Naive B cell (primary cell): ENCODE measurements at places on chromosomes 12 and 14.
A peak's percentile ranks its signal among the peaks of the same experiment; 100 is the strongest.

- DNase-seq, result no peak
Measured at GRCh38 chr12:93970900-93971688, 177.3 kb upstream of the PLXNC1 start.

DNA sequence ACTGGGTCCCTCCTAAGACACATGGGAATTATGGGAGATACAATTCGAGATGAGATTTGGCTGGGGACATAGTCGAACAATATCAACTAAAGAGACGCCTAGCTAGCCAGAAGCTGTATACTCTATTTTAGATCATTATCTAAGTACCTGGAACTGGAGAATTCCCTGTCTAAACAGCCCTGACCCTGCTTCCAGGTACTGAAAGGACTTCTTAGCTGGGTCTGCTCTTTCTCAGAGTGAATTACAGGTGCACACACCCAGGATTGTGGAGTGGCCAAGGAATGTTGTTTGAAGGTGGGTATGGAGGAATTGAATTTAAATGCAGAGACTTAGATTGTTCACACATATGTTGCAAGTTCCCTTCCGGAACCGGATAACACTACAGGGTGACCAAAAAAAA lies 733.0 kb downstream of the RPS29 start:
- no peak for DNase-seq

- no peak for DNase-seq
Measured at GRCh38 chr14:105200641-105201040, 19.5 kb upstream of the NUDT14 start.

DNA sequence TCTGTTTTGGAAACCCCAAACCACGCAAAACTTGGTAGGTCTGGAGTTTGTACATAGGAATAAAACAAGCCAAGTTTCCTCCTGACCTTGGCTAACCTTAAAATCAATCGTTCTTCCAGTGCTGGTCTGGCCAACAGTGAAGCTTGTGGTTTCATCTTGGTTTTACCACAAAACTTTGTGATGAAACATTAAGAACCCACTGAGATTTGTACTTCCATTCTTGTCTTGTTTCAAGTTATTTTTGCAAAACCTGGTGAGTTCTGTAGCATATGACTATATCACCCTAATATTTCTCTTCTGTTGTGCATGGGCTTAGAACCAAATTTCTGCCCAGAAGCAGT lies 26.4 kb downstream of the SIX1 start:
- DNase-seq, result no peak

DNA sequence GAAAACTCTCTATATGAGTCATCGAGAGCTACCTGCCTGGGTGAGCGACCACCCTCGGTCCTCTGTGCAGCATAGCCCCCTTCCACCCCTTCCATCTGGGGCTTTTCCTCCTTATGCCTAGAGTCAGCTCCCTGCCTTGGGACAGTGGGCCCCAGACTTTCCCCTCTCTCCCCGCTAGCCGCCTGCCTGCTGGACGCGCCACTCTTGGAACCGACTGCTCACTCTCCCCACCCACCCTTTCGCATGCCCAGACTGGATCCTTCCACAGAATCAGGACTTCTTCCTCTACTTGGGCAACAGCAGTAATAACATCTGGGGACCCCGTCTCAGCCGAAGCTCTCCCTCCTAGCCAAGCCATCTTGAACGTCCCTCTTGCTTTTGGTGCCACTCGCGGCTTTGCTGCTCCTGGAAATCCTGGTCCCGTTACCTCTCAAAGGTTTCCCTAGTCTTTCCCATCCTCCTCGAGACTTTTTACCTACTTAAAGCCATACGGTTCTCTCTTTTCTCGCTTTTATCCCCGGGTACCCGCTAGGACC lies 671 bp downstream of the ESYT1 start:
- no peak for DNase-seq

- DNase-seq, result no peak
Measured at GRCh38 chr12:25855716-25856115, 102.8 kb upstream of the RASSF8 start.

DNA sequence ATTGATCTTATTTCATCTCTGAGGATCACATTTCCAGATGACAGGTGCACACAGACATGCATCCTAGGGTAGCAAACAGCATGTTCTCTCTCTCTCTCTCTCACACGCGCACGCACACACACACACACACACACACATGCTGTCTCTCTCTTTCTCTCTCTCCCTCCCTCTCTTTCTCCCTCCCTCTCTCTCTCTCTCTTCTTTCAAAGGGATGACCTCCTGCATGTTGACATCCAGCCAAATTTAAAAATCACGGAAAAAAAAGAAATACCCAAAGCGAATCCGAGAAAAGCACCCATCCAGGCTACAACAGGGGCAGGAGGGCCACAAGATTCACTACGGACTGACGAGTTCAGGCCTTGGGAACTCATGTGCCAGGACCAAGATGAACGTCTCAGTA lies 2.3 kb downstream of the KSR2 start:
- DNase-seq, result no peak

GRCh38 chr12:71877335-71878121 lies 38.0 kb downstream of the TBC1D15 start:
- no peak for DNase-seq

DNA sequence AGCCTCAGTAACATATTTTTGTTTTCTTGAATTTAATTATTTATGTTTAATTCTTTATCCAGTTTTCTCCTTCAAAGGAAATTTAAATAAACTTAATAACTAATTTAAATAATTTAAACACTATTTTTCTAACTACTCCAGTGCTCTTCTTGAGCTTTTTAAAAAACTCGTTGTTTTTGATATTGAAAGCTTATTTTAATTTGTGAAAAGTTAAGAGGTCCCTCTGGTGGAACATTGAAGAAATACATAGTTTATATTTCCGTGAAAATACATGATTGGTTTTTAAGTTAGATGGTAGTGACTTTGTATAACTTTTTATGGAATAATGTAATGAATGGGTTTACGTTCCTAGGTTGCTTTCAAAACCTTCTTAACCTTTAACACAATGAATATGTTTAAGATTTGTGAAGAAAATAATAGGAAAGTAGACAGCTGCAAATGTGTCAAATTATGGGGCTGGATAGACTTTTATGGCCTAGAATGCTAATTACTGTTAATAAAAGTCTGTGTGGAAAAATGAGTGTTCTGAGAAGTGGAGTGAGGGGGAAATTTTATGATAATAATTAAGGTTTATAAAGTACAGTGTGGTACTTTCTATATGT lies 45.9 kb upstream of the MSRB3 start:
- DNase-seq, result peak; percentile 8

DNA sequence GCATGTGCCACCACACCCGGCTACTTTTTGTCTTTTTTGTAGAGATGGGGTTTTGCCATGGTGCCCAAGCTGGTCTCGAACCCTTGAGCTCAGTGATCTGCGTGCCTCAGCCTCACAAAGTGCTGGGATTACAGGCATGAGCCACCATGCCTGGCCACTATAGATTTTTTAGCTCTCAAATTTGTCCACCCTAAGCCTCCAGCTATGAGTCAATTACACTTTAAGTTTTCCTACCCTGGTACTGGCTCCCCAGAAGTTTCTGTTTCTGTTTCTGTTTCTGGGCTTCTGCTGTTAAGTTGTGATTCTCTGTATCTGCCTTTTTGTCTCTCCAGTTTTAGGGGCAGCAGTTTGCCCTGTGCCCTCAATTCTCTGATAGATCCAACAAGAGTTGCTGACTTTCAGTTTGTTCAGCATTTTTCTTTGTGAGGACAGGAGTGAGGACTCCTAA lies 4.4 kb upstream of the TINF2 start:
- DNase-seq, result no peak

DNA sequence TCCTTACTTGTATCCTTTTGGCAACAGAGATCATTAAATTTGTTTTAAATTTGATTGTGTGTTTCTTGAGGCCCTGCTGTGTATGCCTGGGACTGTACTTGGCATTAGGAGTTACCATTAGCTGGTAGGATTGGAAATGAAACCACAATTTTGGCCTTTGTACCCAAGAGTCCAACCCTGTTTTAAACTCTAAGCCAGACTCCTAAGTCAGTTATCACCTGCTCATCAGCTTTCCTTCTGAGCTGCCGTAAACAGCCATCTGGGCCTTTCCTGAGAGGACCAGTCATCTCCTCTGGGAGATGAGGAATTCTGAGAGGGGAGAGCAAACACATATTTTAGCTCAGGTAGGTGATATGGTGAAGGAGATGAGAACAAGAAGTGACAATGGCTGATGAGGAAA lies 74.3 kb upstream of the SRSF5 start:
- DNase-seq, result no peak

- no peak for DNase-seq
Measured at GRCh38 chr12:62256408-62257096, 3.7 kb upstream of the USP15 start.

GRCh38 chr12:75526655-75527511 lies 15.5 kb upstream of the KRR1 start:
- DNase-seq, result peak; percentile 14

GRCh38 chr12:95620171-95620570 lies 68.9 kb upstream of the USP44 start:
- no peak for DNase-seq

DNA sequence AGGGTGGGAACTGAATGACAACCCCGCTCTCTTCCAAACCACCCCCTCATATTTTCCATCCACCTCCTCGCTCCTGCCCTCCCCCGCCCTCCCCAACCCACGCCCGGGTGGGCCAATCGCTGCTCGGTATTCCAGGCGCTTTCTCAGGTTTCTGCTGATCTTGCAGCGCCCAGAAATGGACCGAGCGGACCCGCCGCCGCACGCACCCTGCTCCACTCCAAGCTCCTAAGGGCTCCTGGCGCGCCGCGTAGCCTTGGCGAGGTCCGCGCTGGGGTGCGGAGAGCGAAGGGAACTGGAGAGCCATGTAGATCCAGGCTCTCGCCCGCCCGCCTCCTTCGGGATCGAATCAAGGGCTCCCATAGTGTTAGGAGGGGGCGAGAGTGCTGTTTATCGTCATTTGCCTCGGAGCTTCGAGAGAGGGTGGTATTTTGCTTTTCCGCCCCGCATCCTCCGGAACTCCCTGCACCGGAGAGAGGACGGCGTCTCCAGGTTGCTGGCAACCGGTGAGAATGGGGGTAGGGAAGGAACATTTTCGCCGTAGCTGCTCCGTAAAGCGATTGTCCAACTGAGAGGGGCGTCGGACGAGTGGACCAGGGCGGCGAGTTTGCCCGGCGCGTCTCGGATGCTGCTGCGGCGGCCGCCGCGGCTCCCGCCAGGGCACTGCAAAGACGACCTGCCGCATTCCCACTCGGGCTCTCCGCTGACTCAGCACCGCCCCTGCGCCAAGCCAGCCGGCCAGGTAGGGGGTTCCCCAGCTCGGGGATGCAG lies at the start of gene KCNA1:
KCNA1 (plus strand) TSS at position 172 of the 768 bp plus-strand sequence. CDS start 1,474 bp downstream, outside the sequence.
- no peak for DNase-seq

GRCh38 chr12:9782547-9783382 lies 22.1 kb upstream of the CD69 start:
- no peak for DNase-seq

- DNase-seq, result no peak
Measured at GRCh38 chr12:85805654-85806053, 30.6 kb downstream of the RASSF9 start.

GRCh38 chr14:24721775-24722174 lies 87.8 kb upstream of the GZMB start:
- DNase-seq, result no peak

- DNase-seq, result no peak
Measured at GRCh38 chr14:29102996-29103395, 336.4 kb downstream of the FOXG1 start.

GRCh38 chr12:113758165-113758924 lies 207.8 kb downstream of the RBM19 start:
- no peak for DNase-seq

GRCh38 chr14:36346052-36346451 lies 25.6 kb upstream of the MBIP start:
- DNase-seq, result no peak

- DNase-seq, result no peak
Measured at GRCh38 chr12:8950702-8951478, 1.4 kb upstream of the M6PR start.

DNA sequence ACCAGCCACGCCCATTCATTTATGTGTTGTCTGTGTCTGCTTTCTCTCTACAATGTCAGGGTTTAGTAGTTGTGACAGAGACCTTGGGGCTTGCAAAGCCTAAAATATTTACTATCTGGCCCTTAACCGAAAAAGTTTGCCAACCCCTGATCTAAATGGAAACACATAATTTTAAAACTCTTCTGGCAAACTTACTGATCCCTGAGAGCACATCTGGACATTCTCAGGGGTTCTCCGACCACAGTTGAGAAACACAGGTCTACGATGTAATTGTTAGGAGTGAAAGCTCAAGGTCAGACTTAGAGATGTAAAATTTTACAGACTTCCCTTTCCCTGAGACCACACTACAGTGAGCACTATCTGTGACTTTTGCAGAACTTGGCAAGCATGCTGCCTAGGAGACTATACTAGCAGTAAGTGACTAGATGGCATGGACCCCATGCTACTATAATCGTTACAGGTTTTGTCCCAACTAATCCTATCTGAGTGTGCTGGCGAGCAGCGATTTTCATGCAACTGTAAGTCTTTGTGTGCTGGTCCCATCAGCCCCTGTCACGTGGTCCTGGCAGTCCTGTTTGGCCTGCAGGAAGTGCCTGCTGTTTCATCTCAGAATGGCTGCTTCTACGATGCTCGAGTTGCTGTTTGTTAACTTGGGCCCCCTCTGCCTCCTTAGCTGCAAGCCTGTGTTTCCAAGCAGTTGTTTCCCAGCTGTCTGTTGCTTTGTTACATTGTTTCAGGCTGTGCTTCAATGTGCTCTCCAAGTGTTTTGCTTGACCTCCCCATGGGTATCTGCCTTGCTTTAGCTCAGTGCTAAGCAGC lies 21.6 kb downstream of the TMTC2 start:
- no peak for DNase-seq

DNA sequence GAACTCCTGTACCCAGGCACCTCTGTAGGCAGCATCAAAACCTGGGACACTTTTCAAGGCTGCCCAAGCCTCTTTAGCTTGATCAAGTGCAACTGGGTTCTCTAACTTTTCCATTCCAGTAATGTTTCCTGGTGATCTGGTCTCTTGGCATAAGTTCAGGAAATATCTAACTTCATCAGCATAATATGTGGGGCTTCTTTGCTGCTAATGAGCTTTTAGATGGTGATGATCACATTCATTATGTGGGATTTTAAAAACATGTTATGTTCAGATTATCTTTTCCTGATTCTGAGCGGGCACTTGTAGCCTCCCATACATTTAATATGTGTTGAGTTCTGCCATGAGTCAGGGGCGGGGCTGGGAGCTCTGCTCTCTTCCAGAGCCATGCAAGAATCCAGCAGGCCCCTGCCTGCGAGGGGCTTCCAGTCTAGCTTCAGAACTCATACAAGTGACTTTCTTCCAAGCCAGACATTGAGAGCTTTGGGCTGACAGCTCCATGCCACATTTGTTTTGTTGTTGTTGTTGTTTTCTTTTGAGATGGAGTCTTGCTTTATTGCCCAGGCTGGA lies 39.5 kb upstream of the RIN3 start:
- no peak for DNase-seq

- DNase-seq, result no peak
Measured at GRCh38 chr14:25220514-25220913, 170.6 kb upstream of the STXBP6 start.
